Activated CD4-positive, alpha-beta memory T cell treated with anti-CD3 and anti-CD28 coated beads for 36 hours (primary cell): ENCODE measurements at places on chromosomes 7 and 10. TPM values are rescaled to one million over a fixed set of nuclear protein-coding genes. Genes with fewer than 3 reads are reported as not detected.
A peak's percentile ranks its signal among the peaks of the same experiment; 100 is the strongest.

DNA sequence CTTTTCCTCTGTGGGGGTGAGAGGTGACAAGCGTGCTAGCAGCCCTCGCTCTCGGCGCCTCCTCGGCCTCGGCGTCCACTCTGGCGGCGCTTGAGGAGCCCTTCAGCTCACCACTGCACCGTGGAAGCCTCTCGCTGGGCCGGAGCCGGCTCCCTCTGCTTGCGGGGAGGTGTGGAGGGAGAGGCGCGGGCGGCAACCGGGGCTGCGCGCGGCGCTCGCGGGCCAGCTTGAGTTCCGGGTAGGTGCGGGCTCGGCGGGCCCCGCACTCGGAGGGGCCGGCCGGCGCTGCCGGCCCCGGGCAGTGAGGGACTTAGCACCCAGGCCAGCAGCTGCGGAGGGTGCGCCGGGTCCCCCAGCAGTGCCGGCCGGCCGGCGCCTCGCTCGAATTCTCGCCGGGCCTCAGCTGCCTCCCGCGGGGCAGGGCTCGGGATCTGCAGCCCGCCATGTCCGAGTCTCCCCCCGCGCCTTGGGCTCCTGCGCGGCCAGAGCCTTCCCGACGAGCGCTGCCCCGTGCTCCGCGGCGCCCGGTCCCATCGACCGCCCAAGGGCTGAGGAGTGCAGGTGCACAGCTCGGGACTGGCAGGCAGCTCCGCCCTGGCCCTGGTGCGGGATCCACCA, 352.8 kb upstream of the PODXL start:
- no peak overlapping the region for H3K27ac ChIP-seq
- no peak for DNase-seq
- no peak overlapping the region for H3K4me3 ChIP-seq
- peaks cover 27% of the 10 kb centered on the region for H3K27me3 ChIP-seq
- H3K4me1 ChIP-seq: no peaks in the 10 kb centered on the region
- no peaks in the 10 kb centered on the region for H3K36me3 ChIP-seq

GRCh38 chr10:48478469-48478868, 126.4 kb downstream of the ARHGAP22 start:
- DNase-seq: no peak
- no peaks in the 10 kb centered on the region for H3K4me1 ChIP-seq
- no peak overlapping the region for H3K27ac ChIP-seq
- no peak overlapping the region for H3K4me3 ChIP-seq

DNA sequence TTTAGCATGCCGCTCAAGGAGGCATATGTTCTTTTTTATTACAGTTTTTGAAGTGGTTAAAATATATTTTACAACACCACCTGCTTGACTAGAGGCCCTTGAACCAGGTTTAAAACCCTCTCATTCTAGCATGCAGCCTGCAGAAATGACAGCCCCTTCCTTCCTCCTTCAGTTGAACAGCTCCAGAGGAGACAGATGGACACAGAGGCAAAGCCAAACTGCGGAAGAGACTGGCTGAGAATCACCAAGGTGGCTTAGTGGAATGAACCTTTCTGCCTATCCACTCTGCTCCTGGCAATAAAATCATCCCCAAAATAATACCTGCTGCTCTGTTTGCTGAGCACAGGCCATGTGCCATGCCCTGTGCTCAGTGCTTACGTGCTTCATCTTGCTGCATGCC, 23.9 kb upstream of the PLPP4 start:
- no peak for DNase-seq
- peaks cover 10% of the 10 kb centered on the region for H3K27me3 ChIP-seq
- no peaks in the 10 kb centered on the region for H3K4me1 ChIP-seq
- H3K36me3 ChIP-seq: no peaks in the 10 kb centered on the region
- H3K4me3 ChIP-seq: no peak overlapping the region
- H3K27ac ChIP-seq: no peak overlapping the region

DNA sequence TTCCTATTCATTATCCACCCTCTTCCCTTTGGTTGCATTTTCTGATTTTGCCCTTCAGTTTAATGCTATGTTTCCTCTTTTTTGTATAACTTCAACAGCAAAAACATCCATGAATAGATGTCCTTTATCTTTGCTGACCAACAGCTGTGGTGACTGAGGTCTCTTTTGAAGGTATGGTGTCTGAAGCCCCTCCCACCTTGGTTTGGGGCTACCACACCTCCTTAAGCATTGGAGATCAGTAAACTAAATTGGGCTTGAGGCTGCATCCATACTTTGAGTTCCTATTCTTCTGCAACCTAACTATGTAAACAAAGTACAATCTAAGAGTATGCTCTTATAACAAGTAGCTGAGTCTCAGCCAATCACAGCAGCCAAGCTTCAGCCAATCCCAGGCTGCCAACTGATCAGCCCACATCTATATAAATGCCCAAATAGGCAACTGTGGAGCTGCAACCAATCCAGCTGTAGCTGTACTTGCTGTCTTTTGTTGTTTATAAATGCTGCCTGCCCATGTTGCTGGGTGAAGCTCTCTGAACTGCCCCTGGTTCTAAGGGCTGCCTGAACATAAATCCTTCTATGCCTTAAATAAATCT, 69.4 kb upstream of the PDLIM1 start:
- no peak overlapping the region for H3K27ac ChIP-seq
- H3K4me3 ChIP-seq: no peak overlapping the region
- no peaks in the 10 kb centered on the region for H3K36me3 ChIP-seq
- H3K27me3 ChIP-seq: peaks cover 6% of the 10 kb centered on the region

GRCh38 chr10:116835658-116836057, 13.6 kb upstream of the ENO4 start:
- H3K4me3 ChIP-seq: no peak overlapping the region
- no peak for DNase-seq
- no peaks in the 10 kb centered on the region for H3K4me1 ChIP-seq
- no peaks in the 10 kb centered on the region for H3K36me3 ChIP-seq
- peaks cover 6% of the 10 kb centered on the region for H3K27me3 ChIP-seq
- H3K27ac ChIP-seq: no peak overlapping the region

DNA sequence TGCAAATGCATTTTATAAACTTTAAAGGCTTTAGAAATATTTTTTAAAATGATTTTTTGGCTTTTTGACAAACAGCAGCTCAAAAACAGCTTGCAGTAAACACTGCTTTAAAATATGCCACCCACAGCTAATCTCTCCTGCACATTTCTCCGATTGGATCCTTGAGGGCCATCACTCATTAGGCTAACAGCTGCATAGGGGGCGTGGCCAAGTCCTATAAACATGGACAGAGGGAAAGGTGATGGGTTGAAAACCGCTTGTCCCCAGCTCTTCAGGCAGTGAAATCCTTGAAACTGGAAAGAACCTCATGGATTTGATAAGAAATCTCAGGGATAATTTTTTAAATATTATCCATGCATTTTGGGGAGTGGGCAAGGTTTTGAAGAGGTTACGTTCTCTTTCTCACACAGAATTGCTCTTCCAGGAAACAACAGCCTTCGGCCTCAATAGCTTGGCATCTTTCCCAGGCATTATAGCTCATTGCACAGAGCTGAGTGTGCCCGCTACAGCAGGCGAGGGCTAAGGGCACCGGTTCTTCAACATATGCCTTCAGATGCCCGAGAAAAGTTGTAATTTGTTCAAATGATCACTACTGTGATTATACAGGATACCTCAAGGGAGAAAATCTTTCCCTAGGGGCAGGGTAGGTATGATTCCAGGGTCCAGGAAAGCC, 1.7 kb downstream of the PLEKHS1 start:
- H3K4me3 ChIP-seq: no peak overlapping the region
- peaks cover 15% of the 10 kb centered on the region for H3K27me3 ChIP-seq
- no peak overlapping the region for H3K27ac ChIP-seq
- no peaks in the 10 kb centered on the region for H3K4me1 ChIP-seq
- no peaks in the 10 kb centered on the region for H3K36me3 ChIP-seq
- DNase-seq: no peak

DNA sequence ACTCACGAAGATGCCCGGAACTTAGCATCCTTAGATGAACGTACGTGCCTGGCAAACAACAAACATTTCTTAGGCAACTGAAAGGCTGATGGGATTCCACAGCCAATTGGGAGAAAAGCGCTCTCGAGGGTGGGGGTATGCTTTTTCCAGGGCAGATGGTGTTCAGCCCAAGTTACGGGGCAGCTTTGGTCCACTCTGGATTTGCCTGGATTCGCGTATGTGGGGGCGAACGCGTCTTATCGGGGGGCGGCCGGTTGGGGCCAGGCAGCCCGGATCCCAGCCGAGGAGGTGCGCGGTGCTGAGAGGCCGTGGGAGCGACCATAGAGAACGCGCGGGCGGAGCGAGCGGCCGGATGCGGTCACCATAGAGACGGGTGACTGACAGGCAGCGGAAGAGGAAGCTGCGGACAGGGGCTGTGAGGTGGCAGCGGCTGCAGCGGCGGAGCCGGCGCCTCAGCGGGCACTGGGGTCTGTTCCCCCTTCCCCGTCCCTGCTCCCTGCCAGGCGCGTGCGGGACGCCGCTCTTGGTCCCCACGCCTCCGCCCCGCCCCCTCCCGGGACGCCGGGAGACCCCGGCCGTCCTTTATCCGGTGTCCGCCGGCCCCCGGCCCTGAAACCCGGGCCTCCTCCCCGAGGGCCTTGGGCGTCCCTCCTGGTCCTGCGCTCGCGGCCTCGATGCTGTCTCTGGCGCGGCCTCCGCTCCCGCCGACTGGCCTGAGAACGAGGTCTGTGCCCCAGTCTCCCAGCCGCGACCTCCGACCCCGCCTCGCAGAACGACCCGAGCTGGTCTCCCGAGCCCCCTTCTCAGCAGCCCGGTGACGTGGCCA, at the start of gene CHPF2:
Gene CHPF2 (plus strand): TSS at position 393 of the 826 bp plus-strand sequence. CDS start 1,529 bp downstream, outside the sequence.
- H3K4me1 ChIP-seq: peaks cover 38% of the 10 kb centered on the region
- H3K36me3 ChIP-seq: peaks cover 23% of the 10 kb centered on the region
- H3K4me3 ChIP-seq: peak within 1 kb of the TSS; percentile 100
- no peaks in the 10 kb centered on the region for H3K27me3 ChIP-seq

GRCh38 chr7:35702541-35702940, 7.6 kb upstream of the HERPUD2 start:
- no peaks in the 10 kb centered on the region for H3K27me3 ChIP-seq
- no peaks in the 10 kb centered on the region for H3K36me3 ChIP-seq

- H3K4me3 ChIP-seq: no peak overlapping the region
- H3K36me3 ChIP-seq: peaks cover 10% of the 10 kb centered on the region
- DNase-seq: peak; percentile 48
- peaks cover 90% of the 10 kb centered on the region for H3K4me1 ChIP-seq
- no peaks in the 10 kb centered on the region for H3K27me3 ChIP-seq
These were observed 136.5 kb upstream of the NAMPT start for GRCh38 chr7:106421181-106421762.

DNA sequence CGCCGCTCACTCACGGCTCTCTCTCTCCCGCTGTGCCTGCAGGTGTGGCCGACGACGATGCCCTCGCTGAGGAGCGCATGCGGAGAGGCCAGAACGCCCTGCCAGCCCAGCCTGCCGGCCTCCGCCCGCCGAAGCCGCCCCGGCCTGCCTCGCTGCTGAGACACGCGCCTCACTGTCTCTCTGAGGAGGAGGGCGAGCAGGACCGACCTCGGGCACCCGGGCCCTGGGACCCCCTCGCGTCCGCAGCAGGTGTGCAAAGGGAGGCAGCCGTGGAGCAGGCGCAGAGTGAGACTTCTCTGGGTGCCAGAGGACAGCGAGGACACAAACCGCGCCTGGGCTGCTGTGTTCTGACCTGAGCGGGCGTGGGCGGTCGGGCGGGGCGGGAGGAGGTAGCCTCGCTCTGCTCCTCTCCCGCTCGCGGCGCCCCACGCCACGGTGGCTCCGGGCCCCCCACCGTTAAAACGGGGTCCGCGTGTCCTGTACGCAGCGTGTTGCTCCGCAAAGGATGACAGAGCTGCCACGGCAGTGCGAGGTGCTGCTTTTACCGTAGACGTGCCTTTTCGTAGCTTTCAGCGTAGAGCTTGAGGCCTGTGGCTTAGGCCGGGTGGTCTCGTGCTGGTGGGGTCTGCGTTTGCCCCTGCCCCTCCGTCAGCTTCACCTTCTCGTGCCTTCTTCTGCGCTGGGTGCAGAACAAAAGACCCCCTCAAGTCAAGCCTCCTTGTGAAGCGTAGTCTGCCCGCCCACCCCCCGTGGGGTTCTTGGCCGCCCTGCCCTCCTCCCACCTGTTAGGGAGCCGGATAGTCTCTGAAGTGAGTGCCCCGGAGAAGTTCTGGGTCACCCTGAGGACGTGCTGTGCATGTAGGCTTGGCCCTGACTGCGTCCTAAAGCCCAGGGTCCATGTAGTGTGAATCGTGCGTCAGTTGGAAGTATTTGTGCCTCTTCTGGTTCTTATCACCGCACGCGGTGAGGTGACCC, 73.2 kb downstream of the DNAJB6 start:
- no peaks in the 10 kb centered on the region for H3K27me3 ChIP-seq
- peaks cover 17% of the 10 kb centered on the region for H3K36me3 ChIP-seq
- peaks cover 26% of the 10 kb centered on the region for H3K4me1 ChIP-seq
- H3K27ac ChIP-seq: no peak overlapping the region
- no peak overlapping the region for H3K4me3 ChIP-seq
- DNase-seq: no peak

Gene CTAGE4
- total RNA-seq: 3.6 TPM

Gene HTR5A
- not detected for total RNA-seq

DNA sequence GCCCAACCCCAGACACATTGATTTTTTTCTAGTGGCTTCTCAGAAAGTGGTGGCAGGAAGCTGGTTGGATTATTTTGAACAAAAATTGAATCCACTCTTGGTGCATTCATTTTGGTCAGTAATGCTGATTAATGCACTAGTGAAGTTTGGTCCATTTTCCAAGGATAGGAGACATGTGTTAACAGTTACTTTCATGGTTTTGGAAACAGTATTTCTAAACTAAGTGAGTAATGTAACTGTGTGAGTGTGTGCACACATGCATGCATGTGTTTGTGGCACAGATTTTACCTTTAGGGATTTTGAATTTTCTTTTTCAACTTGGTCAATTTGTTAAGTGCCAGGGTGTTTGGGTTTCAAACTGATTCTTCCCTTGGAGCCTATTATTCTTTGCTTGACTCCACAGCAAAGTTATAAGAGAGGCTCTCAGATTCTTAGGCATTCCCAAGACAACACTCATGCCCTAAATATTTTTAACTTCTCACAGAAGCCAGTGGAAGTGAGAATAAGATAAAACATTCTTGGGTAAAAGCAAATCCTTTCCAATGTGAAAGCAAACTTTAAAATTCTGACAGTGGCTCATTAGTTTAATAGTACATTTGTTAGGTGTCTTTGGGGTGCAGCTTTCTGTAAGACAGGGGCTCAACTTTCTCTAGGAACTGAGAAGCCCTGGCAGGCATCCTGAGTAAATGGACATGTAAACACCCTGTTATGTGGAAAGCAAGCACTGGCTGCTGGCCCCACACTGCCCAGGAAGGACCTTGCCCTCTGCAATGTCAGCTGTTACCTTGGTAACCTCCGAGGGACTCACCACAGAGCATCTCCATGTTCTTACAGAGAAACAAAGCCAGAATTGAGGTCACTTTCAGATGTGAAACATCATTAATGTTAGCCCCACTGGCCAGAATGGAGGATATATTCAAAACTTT, 68.4 kb downstream of the ASAH2B start:
- no peaks in the 10 kb centered on the region for H3K4me1 ChIP-seq
- H3K4me3 ChIP-seq: no peak overlapping the region
- H3K27ac ChIP-seq: no peak overlapping the region
- H3K36me3 ChIP-seq: no peaks in the 10 kb centered on the region

DNA sequence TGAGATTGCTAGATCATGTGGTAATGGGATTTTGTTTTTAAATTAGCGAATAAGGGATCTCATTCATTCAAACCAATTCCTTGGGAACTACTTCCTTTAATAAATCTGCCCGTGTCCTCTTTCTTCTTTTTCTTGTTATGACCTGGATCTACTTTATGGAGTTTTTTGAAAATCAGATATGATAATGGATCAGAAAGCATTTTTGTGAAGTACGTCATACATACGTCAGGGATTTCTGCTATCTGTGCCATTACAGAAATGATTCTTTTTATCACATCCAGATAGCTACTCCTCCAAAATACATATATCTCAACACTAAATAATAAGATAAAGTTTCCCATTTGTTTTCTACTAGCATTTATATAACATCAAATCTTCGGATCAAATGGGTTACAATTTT, 40.2 kb upstream of the STK17A start:
- H3K36me3 ChIP-seq: no peaks in the 10 kb centered on the region
- no peak overlapping the region for H3K27ac ChIP-seq
- no peak overlapping the region for H3K4me3 ChIP-seq
- no peaks in the 10 kb centered on the region for H3K4me1 ChIP-seq
- peaks cover 15% of the 10 kb centered on the region for H3K27me3 ChIP-seq
- DNase-seq: no peak
